ENCODE measurements at places on chromosomes 12 and 14.

- DNase-seq: no peak
These were observed 13.8 kb upstream of the SLC38A2 start for GRCh38 chr12:46386360-46386867.

DNA sequence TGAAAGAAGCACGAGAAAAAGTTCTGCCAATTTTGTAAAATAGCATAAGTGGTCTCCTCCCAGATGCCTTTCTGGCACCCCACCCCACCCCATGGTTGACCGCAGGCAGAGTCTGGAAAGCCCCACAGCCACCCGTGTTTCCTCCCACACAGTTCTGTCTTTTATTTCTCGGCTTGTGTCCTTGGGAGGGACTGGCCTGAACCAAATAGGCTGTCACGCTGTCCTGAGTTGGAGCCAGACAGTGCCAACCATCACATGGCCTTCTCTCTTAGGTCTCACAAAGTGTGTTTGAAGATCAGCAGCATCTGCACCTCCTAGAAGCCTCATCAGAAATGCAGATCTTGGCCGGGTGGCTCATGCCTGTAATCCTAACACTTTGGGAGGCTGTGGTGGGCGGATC, 10.2 kb upstream of the LTA4H start:
- DNase-seq: no peak

GRCh38 chr14:56351861-56352260, 227.7 kb upstream of the TMEM260 start:
- no peak for DNase-seq

GRCh38 chr14:26896447-26896846, 298.6 kb upstream of the NOVA1 start:
- DNase-seq: no peak

DNA sequence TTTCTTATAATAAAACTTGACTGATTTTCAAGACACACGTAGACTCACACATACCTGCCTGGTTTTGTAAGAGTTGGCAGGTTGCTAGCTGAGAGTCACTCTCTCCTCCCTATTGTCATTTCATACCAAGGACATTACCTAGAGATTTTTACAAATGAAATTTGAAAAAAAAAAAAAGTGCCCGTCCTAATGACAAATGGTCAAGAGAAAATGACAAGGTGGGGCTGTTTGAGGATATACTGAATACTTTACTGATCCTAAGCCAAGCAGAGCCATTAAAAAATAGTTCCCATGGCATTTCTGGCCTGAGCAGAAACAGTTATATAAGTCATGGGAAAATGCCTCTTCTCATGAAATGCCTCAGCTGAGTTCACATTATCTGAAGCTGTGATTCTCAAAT, 150.2 kb downstream of the DYRK2 start:
- no peak for DNase-seq

- DNase-seq: no peak
These were observed 416.8 kb downstream of the SLC16A7 start for GRCh38 chr12:60012659-60013058.

GRCh38 chr12:96907671-96908422, 790 bp downstream of the NEDD1 start:
- no peak for DNase-seq

GRCh38 chr14:79581912-79582576, 629.3 kb downstream of the DIO2 start:
- no peak for DNase-seq

- DNase-seq: no peak
These were observed 20.2 kb downstream of the TMEM229B start for GRCh38 chr14:67468378-67468730.

All from NCI-H2029 (cell line).